HT1080 (cell line): ENCODE measurements at places on chromosomes 1 and 21.

DNA sequence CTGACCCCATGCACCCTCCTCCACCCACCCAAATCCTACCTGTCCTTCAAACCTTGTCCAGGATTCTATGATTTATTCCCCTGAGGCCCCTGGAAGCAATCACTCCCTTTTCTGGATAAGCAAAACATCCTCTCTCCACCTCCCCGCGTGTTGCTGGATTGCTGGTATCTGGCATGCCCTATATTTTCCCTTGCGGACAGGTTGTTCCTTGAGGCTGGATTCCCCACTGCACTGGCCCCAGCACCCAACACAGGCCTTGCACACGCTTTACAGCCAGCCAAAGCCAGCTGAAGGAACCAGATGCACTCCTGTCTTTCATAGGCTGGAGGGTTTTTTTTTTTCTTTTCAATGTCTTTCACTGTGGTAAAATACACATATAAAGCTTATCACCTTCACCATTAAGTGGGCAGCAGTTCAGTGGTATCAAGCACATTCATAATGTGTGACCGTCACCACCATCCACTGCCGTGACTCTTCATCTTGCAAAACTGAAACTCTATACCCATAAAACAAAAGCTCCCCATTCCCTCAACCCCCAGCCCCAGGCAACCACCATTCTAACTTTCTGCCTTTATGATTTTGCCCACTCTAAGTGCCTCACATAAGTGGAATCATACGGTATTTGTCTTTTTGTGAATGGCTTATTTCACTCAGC lies 50.9 kb downstream of the TOR1AIP2 start:
- no peak for DNase-seq

DNA sequence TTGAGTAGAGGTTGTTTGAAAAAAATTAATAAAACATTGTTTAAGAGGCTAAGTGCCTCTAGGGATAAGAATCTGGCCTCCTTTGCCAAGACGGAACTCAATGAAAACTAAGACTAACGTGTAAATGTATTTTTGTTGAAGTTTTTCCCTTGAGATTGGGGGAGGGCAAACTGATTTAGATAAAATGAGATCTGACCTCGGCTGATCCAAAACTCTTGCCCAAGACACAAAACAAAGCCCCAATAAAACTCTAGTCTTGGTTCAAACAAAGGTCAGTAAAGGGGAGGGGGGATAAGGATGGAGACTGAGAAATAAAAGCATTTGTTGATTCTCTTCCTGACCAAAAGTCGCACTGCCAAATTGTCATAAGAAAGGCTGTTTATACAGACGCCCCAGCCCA lies 134.8 kb upstream of the DPT start:
- DNase-seq = no peak

DNA sequence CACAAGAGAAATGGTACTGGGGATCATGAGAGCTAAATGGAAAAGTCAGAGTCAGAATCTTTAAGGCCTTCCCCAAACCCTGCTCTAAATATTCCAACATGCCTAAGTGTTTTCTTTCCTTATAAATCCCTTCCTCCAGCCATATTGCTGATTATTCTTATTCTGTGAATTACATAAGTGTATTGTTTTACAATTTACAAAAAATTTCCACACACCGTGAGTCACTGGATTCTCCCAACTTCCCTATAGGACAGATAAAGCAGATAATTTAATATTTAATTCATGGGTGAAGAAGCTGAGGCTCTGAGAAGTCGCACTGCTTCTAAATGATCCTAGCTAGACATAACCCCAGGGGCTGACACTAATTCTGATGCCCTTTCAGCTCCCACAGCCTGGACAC lies 243.3 kb upstream of the JUN start:
- no peak for DNase-seq

DNA sequence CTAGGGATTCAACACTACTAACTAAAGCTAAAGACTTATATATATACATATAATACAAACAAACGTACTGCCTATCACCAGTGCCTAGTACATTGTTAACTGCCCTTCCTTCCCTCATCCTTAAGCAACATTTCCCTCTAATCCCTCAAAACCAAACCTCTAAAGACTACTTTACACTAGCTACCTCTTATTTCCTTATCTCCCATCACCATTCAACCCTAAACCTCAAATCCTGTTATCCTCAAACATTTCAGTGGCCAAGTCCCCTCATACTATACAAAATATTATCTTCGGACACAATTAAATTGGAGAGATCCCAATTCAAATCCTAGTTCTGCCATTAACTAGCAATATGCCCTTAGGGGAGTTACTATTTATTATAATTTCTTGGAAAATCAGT lies 3.7 kb downstream of the SCAF4 start:
- no peak for DNase-seq
